ENCODE measurements at places on chromosomes 11 and 22. TPM values are rescaled to one million over a fixed set of nuclear protein-coding genes. Genes with fewer than 3 reads are reported as not detected.

- DNase-seq = no peak
These were observed 7.8 kb downstream of the CCDC90B start for GRCh38 chr11:83278351-83278750.

DNA sequence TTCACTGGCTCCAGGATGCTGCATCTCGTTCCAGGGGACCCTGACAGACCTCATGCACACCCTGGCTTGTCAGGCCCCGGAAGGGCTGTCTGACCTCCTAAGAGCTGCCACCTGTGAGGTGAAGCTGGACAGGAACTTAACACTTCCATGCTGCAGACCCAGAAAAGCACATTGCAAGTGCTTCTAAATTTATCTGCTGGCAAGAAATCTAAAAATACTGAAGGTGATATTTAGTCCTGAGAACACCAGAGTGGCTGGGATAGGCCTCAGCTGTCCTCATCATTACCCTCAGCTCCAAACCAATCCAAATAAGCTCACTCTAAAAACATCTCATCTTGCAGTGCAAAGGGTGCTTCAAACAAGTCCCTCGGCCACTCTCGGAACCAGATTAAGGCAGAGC is 46.7 kb downstream of the ABTB2 start:
- no peak for DNase-seq

DNA sequence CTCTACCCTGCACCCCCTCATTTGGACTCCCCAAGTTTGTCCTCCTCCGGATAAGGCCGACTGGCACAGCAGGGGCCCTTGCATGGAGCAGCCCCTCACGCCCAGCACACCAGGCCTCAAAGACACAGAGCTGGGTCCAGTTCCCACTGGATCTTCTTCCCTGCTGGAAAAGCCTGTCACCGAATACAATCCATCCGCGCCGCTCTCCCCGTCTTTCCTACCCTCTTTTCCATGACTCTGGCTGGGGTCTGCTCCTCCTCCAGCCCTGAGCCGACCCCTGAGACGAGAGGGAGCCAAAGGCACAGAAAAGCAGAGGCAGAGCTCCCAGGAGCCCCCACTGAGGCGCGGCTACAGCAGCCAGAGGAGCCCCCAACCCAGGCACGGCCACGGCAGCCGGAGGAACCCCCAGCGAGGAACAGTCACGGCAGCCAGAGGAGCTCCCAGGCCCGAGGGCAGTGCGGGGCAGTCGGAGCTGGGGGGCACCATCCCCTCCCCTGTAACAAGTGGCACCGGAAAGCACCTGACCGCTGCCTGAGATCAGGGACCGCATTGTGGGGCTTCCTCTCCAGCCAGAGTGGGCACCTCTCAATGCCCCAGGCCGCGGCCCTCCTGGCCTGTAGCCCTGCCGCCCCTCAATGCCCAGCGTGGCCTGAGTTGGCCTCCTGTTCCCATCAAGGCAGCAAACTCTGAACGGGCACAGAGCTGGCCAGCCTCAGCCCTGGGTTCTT is 12.0 kb downstream of the ALG12 start:
- no peak for DNase-seq

A4GALT gene
- total RNA-seq = 8.6 TPM

LSP1 gene
- total RNA-seq = not detected

TMEM223 gene
- 20.5 TPM for total RNA-seq

- DNase-seq = peak; percentile 93
These were observed 16.9 kb downstream of the CTNND1 start for GRCh38 chr11:57778318-57779037.

- DNase-seq = no peak
These were observed 389.0 kb downstream of the TBC1D22A start for GRCh38 chr22:47151490-47151889.

DNA sequence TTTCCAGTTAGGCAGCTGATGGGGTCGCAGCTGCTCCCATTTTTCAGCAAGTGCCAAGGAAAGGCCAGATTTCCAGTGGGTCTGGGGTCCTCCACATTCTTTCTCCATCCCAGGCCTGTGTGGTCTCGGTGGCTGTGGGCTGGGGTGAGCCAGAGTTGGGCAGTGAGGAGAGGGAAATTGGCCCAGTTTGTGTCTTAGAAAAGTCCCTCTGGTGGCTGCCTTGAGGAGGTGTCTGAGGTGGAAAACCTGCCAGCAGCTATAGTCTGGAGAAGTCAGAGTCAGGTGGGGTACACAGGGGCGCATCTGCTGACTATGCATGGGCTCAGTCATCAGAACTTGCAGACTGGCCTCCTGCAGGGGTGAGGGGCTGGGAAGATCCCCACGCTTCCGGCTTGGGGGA is 30.5 kb downstream of the MRGPRD start:
- DNase-seq = no peak

DNA sequence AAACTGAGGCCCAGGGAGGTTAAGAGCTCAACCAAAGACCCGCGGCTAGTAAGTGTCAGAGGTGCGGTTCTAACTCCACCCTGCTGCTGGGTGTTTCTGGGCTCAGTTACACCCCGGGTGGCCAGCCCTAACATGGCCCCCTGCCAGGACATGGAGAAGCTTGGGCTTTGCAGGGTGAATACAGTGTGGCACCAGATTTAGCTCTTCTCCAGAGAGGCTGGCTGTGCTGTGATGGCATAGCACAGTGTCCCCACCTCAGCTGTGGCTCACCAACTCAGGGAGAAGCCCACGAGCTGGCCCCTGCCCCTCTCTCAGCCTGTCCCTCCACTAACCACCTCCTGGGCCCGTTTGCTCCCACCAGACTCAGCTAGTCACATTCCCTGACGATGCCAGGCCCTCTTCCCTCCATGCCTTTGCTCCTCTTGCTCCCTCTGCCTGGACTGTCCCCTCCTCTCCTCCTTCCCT is 7.0 kb downstream of the UCP3 start:
- DNase-seq = no peak

GRCh38 chr11:45692808-45693453 is 27.5 kb upstream of the CHST1 start:
- no peak for DNase-seq

- no peak for DNase-seq
These were observed 46.9 kb upstream of the RTL6 start for GRCh38 chr22:44544816-44545433.

SYT12 gene
- total RNA-seq = 6.2 TPM

GRCh38 chr22:49600468-49600867 is 227.2 kb downstream of the BRD1 start:
- DNase-seq = no peak

GRCh38 chr22:41910050-41911000 is 4.5 kb downstream of the SHISA8 start:
- DNase-seq = no peak

- DNase-seq = peak; percentile 76
These were observed 2.1 kb downstream of the WEE1 start for GRCh38 chr11:9575260-9576240.

DNA sequence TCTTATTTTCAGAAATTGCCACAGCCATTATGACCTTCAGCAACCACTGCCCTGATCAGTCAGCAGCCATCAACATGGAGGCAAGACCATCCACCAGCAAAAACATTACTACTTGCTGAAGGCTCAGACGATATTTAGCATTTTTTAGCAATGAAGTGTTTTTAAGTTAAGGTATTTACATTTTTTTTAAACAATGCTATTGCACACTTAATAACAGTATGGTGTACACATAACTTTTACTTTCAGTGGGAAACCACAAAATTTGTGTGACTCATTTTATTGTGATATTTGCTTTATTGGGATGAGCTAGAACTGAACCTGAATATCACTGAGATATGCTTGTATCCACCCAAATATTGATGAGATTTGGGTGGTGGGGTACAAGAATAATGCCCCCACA is 110.9 kb downstream of the TSPAN18 start:
- DNase-seq = no peak

TUB gene
- 1.5 TPM for total RNA-seq

DNA sequence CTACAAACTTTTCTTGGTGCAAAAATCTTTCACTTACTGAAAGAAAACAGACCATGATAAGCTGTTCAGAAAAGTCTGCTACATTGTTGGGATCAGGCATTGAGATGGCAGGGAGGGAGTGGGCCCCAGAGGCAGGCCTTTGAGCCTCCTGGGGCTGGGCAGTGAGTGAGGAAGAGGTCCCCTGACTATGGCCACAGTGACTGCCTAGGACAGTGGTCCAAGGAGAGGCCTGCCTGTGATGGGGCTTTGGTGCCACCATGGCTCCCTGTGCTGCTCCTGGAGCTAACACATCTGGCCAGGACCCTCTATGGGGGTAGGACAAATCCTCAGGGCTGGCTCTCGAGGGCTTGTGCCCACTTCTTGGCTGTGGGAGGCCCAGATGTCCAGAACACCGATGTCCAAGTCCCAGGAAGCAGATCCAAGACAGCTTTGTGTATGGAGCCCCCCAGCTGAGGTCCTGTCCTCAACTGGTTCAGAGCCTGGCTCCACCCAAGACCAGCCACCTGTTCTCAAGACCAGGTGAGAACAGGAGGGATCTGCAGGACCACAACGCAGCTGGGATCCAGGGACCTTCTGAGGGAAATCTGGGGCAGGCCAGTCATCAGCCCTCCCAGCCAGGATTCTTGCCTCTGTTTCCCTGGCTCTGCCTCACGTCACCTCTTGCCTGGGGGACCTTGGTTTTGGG is 36.9 kb downstream of the PPM1F start:
- DNase-seq = no peak

GRCh38 chr11:120564573-120565311 is 53.2 kb downstream of the GRIK4 start:
- peak; percentile 20 for DNase-seq

Measured in Calu3 (cell line).